ENCODE measurements at places on chromosomes 16 and 17.

- no peak for DNase-seq
Measured at GRCh38 chr17:36938566-36939051, 1.3 kb downstream of the LHX1 start.

DNA sequence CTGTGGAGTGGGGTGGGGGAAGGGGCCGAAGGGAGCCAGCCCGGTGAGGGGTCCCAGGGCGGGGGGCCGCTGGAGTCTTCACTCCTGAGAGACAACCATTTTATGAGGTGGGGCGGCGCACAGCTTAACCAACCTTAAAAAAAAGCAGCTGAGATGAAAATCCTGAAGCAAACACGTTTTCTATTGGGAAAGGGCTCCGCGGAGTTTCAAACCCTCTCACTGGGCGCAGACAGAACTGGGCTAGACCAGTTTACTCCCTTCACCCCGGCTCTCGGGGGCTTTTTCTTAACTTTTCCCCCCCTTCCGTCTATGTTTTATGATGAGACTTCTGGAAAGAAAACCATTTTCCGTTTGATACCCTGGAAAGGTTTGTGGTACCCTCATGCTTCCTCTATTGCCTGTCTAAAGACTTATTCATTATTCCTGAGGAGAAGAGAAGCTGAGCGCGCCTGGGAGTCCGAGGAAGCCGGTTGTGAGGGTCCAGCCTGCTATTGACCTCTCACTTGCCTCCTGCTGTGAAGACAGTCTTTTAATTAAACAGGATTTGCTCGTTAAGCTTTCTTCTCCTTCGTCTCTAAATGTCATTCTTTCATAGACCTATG lies 482 bp upstream of the SSH2 start:
- peak; percentile 26 for DNase-seq

- DNase-seq = no peak
Measured at GRCh38 chr16:49556606-49557446, 183.2 kb downstream of the C16orf78 start.

DNA sequence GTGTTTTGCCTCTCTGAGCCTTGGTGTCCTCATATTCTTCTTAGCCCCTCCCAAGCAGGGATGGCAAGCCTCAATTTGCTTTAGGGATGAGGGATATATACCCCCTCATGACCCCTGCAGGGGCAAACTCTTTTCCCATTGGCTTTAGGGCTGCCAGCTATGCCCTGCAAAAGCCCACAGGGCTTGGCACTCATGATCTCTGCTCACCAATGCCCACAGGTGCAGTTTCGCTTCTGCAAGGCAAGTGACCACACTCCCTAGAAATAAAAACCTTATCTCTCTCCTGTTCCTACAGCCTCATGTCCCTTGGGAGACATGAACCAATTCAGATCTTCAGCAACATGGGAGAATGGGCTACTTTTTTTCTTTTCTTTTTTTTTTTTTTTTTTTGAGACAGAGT lies 8.8 kb downstream of the BEAN1 start:
- DNase-seq = no peak

GRCh38 chr17:42120770-42121769 lies at the start of gene KAT2A:
Gene KAT2A (minus strand): TSS chr17:42121367. CDS start chr17:42121304, 63 bp downstream.
- peak; percentile 73 for DNase-seq

GRCh38 chr17:28533091-28533807 lies 19.2 kb downstream of the UNC119 start:
- no peak for DNase-seq

DNA sequence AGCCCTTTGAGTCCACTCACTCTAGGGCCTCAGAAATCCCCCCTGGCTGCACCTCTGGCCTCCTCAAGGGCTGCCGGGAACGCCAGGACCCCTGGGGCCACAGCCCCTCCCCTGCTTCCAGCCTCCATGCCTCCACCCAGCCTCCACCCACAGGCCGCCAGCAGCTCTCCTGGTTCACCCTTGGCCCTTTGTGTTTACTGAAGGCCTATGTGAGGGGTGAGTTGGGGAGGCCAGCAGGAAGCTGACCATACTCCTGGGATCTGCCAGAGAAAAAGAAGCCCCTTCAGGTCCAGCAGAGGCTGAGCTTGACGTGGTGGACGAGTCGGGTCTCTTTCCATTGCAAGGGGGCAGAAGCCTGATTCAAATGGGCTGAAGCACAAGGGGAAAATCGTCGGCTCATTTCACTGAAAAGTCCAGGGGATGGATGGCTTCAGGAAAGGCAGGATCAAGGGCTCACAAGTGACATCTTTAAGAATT lies 18.3 kb upstream of the ATP2A3 start:
- DNase-seq = no peak

DNA sequence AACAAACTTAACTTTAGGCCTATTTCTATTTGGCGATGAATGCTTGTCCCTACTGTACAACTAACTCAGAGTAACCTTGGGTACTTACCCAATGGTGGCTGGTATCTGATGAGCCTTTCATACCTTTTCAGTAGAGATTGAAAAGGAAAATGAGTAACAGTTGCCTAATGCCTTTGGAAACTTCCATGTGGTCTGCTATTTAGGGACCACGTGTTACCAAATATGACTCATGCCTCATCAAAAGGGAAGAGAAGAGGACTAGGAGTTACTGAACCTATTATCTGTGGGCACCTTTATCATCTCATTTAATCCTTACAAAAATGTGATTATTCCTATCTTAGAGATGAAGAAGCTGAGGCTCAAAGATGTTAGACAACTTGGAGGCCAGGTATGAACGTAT lies 8.1 kb downstream of the MYOCD start:
- DNase-seq = no peak

DNA sequence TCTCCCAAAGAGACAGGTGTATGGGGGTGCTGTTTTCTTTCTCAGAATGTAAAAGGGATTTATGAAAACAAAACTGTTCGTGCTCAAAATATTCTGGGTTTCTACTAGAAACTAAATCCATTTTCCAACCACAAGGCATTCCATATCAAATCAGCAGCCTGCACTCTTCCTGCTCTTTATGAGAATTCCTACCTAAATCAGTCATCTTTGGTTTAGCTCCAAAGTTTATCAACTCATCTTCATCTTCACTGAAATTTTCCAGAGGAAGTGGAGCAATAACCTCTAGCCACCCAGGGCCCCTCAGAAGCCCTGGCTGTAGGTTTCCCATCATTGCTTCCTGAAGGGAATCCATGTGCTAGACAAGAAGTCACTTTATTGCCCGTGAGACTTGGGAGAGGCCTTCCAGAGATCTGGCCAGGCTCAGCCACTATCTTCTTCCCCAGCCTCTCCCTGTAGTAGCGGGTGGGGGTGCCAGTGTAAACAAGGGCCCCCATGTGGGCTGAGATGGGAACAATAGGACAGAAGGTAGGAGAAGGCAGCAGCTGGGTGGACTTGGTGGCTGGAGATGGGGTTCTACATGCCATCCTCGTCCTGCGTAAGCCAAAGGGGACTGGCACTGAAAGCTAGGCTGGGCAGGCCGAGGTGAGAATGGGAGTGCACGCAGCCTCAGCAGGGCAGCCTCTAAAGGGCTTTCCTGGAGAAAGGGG lies 22.0 kb upstream of the ALDH3A1 start:
- DNase-seq = no peak

DNA sequence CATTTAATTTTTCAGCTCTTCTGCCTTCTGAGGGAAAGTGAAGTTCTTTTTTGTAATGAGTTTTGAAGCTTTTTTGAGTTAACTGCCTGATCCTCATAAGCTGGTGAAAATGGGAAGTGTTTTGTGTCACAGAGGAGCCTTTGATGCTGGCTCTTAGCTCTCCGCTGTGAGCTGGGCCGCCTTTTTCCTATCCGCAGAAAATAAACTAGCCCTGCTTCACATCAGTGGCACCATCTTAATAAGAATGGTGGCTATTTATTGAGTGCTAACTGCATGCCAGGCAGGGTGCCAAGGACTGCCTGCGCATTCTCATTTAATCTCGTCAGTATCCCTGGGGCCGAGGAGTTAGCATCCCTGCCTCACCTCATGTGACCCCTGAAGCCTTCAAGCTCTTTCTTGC lies 309.0 kb downstream of the CPPED1 start:
- no peak for DNase-seq

DNA sequence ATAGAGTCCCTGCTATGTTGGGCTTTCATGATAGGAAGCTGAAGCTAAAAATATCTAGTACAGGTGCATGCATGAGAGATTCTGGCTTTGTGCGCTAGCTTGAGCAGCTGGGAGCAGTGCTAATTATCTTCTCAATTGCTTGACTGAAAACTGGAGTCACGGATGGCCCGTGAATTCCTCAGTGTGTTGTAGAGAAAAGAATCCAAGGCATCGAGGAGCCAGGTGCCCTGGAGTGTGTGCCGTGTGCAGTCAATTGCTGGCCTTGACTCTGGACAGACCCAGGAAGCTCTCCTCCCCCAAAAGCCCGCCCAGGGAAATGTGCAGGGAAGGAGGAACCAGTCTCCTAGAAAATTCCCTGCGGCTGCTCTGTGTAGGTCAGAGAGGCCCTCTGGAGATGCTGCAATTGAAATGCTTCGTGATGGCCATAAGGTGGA lies 14.2 kb downstream of the LGALS3BP start:
- no peak for DNase-seq

DNA sequence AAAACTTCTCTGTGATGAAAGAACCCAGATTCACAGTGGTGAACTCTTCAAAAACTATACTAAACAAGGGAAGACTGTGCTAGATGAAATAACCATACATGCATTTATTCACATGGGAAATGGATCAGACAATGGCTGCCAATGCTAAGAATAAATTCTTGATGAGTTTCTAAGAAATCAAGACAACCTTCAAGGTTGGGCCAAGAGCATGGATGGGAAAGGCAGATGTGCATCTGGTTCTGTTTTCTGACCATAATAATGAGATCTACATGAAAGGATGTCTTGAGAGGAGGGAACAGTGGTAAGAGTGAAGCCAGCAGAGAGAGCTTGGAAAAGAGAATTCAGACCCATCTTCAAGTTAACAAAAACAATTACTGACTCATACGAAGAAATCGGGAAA lies 31.4 kb downstream of the ANKRD11 start:
- DNase-seq = no peak

- DNase-seq = no peak
Measured at GRCh38 chr16:6229186-6229585, 1103.5 kb upstream of the RBFOX1 start.

GRCh38 chr16:55842369-55843104 lies 9.6 kb upstream of the CES1 start:
- DNase-seq = peak; percentile 7

GRCh38 chr16:49462362-49462988 lies 88.9 kb downstream of the C16orf78 start:
- no peak for DNase-seq

DNA sequence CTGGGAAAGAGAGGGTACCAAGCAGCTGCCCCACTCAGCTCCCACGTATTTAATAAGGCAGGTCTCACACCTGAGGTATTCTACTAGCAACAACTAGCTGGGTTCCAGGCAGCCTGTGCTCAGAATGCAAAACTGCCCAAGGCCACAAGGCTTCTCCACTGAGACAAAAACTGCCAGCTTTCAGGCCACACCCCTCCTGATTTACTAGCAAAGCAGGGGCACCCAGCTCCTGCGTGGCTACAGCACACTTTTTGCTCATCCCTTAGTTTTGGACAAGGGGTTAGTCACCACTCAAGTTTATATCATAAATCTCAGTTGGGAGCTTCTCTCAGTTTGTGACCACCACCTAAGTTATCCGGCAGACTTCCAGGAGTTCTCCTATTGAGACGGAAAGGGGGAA lies 494.6 kb downstream of the CDH11 start:
- no peak for DNase-seq

GRCh38 chr16:72876981-72877373 lies 171.0 kb downstream of the ZFHX3 start:
- no peak for DNase-seq

DNA sequence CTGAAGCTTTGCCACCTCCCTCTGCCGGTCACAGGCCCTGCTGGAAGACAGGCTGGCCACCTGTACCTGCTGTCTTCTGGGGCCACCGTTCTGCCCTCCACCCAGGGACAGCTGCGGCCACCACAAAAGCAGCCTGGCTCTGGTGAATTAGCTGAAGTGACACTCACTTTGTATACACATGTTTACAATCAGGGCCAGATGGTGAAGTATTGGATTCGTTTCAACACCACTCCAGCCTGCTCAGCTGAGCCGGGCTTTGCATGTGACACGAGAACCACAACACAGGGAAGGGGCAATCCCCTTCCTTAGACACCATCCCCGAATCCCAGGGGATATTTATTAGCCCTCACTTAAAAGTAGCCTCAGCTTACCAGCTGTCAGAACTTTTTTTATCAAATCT lies 191.5 kb upstream of the RPL38 start:
- no peak for DNase-seq

DNA sequence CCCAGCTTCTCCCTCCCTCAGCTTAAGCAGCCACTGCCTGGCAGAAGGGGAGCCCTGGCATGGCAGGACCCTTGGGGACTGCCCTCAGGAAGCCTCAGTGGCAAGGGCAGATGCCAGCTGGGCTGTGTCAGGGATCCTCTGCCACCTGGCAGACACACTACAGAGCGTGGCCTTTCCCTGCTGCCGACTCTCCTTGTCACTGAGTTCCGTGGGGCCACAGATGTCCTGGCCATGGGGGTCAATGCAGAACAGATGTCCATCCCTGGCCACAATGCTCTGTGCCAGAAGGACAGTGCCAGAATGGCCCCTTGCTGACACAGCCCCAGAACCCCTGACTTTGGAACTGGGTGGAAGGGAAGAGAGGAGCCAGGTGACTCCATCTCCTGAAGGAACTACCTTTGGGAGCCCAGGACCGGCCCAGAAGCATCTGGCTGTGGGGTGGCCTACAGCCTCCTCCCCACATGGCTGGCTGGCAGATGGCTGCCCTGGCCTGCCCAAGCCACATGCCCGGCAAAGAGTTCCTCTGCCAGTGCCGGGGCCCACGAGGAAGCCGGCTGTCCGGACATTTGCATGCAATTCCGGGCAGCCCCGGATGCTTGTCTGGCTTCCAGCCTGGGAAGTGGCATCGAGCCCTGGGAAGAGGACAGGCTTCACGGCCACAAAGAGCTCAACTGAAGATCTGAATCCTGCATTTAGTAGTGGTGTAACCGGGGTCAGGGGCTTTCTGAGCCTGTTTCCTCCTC lies 24.1 kb downstream of the NPTX1 start:
- no peak for DNase-seq

DNA sequence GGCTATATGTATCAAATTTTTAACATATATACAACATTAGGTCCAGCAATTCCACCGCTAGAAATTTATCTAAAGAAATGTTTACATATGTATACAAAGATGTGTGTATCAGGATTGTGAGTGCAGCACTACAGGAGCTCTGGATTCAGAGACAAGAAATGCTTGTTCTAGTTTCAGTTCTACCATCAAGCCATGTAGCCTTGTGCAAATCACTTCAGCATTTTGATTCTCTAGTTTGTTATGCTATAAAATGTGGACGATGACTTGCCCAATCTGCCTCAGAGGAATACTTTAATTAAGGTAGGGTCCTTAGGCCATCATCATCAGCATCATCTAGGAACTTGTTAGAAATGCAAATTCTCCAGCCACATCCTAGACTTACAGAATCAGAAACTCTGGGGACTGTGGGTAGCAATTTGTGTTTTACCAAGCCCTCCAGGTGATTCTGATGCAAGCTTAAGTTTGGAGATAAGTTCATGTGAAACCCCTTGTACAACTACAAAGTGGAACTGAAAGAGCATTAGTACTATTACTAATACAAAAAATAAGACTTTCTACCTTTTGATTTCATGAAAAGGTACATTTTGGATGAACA lies 131.2 kb upstream of the CORO6 start:
- no peak for DNase-seq
